ENCODE measurements at places on chromosomes 2 and 18.

GRCh38 chr2:214630402-214631045 is 179.0 kb downstream of the BARD1 start:
- no peak for DNase-seq

DNA sequence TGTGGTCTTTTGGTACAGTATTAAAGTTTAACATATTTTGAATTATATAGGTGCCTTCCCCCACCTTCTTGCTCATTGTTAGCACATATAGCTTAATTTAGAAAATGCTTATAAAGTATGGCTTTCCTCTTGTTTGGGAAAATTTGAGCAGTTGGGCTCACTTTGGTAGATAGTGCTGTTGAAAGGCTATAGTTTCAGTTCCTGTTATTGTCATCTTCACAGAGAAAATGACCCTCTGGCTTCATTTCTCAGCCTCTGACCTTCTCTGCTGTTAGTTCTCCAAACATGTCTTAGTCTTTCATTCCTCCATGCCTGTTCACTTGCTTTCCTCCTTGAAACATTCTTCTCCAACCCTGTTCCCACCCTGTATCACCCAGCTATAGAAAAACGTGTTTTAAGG is 200.6 kb downstream of the WDR7 start:
- no peak for DNase-seq

DNA sequence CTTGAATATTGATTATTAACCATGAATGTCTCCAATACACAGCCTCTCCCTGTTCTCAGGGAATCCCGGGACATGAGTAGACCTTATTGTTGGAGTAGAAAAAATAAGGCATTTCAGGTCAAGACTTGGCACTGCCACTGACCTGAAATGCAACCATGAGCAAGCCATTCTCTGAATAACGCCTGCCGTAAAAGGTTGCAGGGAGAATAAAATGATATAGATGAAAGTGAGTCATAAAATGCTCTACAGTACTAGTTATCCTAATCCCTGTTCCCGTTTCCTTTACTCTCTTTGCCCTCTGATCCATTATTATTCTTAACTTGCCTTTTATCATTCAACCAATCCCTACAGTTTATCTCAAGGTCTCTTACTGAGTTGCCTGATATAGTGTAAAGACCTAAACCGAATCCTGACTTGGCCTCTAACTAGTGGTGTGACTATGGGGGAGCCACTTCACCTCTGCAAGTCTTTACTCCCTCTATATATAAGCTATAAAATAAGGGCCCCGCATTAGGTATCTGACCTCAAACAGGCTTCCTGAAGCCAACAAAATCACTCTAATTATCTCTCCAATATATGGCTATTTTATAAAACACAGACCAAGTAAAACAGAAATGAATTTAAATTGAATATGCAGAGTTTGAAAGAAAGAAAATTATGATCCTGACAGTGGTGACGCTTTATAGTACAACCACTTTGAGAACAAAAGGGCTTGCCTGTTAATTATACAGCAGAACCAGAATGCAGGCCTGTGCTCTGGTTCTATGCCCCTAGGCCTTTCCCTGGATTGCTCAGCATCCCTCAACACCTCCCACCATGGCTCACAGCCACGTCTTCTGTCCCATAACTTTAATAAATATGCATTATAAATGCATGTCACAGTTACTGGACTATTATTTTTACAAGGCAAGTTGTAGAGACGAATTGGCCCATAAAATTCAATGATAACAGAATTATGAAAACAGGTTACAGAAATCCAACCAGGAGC is 183.1 kb downstream of the STK39 start:
- DNase-seq: no peak

- DNase-seq: peak; percentile 41
These were observed 33.8 kb upstream of the ACYP2 start for GRCh38 chr2:54081574-54081973.

GRCh38 chr18:29979881-29980280 is 1062.7 kb downstream of the DSC3 start:
- DNase-seq: no peak

GRCh38 chr2:100391735-100392515 is 25.5 kb downstream of the CHST10 start:
- no peak for DNase-seq

- DNase-seq: no peak
These were observed 28.6 kb downstream of the ASXL3 start for GRCh38 chr18:33606621-33607020.

GRCh38 chr2:96529376-96530143 is 7.0 kb upstream of the ARID5A start:
- no peak for DNase-seq

- peak; percentile 31 for DNase-seq
These were observed 37.9 kb upstream of the C1GALT1C1L start for GRCh38 chr2:43714164-43714563.

Data from epithelial cell of proximal tubule (primary cell).